ENCODE measurements at places on chromosomes 1 and 21. TPM values are rescaled to one million over a fixed set of nuclear protein-coding genes. Genes with fewer than 3 reads are reported as not detected.

Gene PM20D1
- total RNA-seq, result not detected

Gene OR2T2
- total RNA-seq, result not detected

Gene CCDC27
- total RNA-seq, result not detected

Gene PTCH2
- 0.50 TPM for total RNA-seq

Gene GBP2
- total RNA-seq, result 96.8 TPM

Gene DMRTA2
- total RNA-seq, result not detected

Gene MAB21L3
- total RNA-seq, result 0.66 TPM

Gene FNBP1L
- 11.6 TPM for total RNA-seq

Gene PPIH
- total RNA-seq, result 13.1 TPM

Gene VASH2
- total RNA-seq, result 1.0 TPM

Gene NUDT4B
- total RNA-seq, result 7.1 TPM

Gene OR2L5
- not detected for total RNA-seq

Gene CACHD1
- total RNA-seq, result 5.4 TPM
